ENCODE measurements at places on chromosomes 7 and 10. TPM values are rescaled to one million over a fixed set of nuclear protein-coding genes. Genes with fewer than 3 reads are reported as not detected.

Gene COBL
- total RNA-seq = 3.9 TPM

Gene UCMA
- not detected for total RNA-seq

DNA sequence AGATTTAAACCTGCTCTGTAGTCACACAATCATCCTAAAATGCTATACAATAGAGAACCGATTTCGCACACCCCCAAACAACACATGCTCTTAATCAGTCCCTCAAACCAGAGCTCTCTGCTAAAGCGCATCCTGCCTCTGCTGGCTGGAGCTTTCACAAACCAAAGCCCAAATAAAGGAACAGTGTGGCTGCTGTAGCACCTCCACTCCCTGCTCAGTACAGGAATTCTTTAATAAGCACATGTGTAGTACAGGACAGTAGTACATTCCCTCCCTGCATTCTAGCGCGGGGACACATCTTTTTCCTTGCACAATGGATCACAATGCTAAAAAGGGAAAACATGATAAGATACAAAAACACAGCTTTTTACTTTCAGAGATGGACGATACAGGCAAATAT is 684.6 kb downstream of the MAGI2 start:
- DNase-seq = no peak
- H3K36me3 ChIP-seq = no peaks in the 10 kb centered on the region
- no peak overlapping the region for H3K4me3 ChIP-seq
- H3K4me1 ChIP-seq = no peaks in the 10 kb centered on the region

GRCh38 chr10:65358565-65358964 is 1567.3 kb upstream of the LRRTM3 start:
- H3K4me3 ChIP-seq = no peak overlapping the region
- no peaks in the 10 kb centered on the region for H3K36me3 ChIP-seq
- no peaks in the 10 kb centered on the region for H3K27me3 ChIP-seq
- no peak overlapping the region for H3K27ac ChIP-seq
- no peaks in the 10 kb centered on the region for H3K4me1 ChIP-seq
- no peak for DNase-seq

- H3K4me3 ChIP-seq = no peak overlapping the region
- H3K36me3 ChIP-seq = no peaks in the 10 kb centered on the region
- no peaks in the 10 kb centered on the region for H3K4me1 ChIP-seq
- no peaks in the 10 kb centered on the region for H3K27me3 ChIP-seq
- no peak overlapping the region for H3K27ac ChIP-seq
Measured at GRCh38 chr7:13872709-13873108, 116.8 kb downstream of the ETV1 start.

- no peak overlapping the region for H3K4me3 ChIP-seq
- H3K4me1 ChIP-seq = no peaks in the 10 kb centered on the region
- no peak for DNase-seq
- H3K27me3 ChIP-seq = no peaks in the 10 kb centered on the region
- H3K36me3 ChIP-seq = no peaks in the 10 kb centered on the region
- H3K27ac ChIP-seq = no peak overlapping the region
Measured at GRCh38 chr7:141610671-141611070, 59.5 kb downstream of the AGK start.

- H3K36me3 ChIP-seq = no peaks in the 10 kb centered on the region
- no peaks in the 10 kb centered on the region for H3K27me3 ChIP-seq
- no peak overlapping the region for H3K4me3 ChIP-seq
- H3K27ac ChIP-seq = no peak overlapping the region
- no peak for DNase-seq
Measured at GRCh38 chr10:184174-184573, 48.9 kb downstream of the ZMYND11 start.
